ENCODE measurements at places on chromosomes 4 and X.
A peak's percentile ranks its signal among the peaks of the same experiment; 100 is the strongest.

DNA sequence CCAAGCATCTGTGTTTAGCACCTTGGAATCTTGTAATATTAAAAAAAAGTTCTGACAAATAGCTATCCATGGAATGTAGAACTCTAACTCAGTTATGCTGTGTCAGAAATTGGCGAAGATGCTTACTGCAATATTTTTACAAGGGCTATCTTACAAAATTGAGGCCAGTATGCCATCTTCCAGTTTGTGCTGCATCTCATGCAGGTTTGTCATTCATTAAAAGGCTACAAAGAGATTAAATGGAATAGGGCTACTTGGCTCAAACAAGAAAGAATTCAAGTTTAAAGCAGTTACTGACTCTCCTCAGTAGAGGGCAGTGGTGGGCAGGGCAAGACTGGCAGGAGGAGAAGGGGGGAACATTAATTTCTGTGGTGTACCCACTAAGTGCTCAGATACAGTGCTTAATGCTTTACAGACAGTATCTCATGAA, 66.5 kb downstream of the SHROOM4 start:
- no peak for DNase-seq

GRCh38 chr4:96993560-96993959, 1149.7 kb downstream of the STPG2 start:
- DNase-seq = no peak

- DNase-seq = no peak
Observed at GRCh38 chrX:81957900-81958545, 756.1 kb downstream of the SH3BGRL start.

DNA sequence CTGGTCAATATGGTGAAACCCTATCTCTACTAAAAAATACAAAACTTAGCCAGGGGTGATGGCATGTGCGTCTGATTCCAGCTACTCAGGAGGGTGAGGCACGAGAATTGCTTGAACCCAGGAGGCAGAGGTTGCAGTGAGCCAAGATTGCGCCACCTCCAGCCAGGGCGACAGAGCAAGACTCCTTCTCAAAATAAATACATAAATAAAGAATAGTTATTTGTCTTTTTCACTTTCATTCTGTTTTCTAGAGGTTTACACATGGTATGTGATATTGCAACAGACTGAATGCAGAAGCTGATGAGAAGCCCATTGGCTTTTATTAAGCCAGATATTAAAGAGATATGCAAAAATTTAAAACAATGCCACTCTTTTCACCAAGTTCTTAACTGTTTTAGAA, 8.2 kb downstream of the KLHL15 start:
- DNase-seq = no peak

DNA sequence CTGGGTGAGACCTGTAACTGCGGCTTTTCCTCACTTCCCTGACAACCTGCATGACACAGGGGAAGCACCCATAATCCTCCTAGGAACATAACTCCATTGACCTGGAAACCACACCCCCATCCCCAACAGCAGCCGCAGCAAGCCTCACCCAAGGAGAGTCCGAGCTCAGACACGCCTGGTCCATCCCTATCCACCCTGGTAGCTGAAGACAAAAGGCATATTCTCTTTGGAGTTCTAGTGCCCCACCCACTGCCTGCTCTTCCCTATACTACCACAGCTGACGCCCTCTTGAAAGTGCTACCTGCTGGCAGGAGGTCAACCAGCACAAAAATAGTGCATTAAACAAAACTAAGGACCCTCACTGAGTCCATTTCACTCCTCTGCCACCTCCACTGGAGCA, 1080.9 kb upstream of the IGFBP7 start:
- no peak for DNase-seq

- DNase-seq = no peak
Observed at GRCh38 chrX:16466640-16467432, 183.1 kb upstream of the S100G start.

- no peak for DNase-seq
Observed at GRCh38 chr4:9600246-9600645, 156.0 kb downstream of the DEFB131A start.

DNA sequence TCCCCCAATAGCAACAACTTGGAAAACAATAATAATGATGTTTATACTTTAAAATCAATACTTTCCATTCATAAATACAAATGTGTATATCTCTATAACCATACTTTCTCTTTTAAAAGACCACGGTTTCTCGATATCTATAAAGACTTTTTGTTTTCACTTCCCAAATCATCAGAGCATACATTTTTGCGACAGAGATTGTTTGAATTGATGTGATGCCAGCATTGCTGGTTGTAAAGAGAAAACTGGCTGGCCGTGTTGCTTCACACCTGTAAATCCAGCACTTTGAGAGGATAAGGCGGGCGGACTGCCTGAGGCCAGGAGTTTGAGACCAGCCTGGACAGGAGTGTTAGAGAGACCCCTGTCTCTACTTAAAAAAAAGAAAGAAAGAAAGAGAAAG, 77.6 kb upstream of the ZNF518B start:
- DNase-seq = no peak

DNA sequence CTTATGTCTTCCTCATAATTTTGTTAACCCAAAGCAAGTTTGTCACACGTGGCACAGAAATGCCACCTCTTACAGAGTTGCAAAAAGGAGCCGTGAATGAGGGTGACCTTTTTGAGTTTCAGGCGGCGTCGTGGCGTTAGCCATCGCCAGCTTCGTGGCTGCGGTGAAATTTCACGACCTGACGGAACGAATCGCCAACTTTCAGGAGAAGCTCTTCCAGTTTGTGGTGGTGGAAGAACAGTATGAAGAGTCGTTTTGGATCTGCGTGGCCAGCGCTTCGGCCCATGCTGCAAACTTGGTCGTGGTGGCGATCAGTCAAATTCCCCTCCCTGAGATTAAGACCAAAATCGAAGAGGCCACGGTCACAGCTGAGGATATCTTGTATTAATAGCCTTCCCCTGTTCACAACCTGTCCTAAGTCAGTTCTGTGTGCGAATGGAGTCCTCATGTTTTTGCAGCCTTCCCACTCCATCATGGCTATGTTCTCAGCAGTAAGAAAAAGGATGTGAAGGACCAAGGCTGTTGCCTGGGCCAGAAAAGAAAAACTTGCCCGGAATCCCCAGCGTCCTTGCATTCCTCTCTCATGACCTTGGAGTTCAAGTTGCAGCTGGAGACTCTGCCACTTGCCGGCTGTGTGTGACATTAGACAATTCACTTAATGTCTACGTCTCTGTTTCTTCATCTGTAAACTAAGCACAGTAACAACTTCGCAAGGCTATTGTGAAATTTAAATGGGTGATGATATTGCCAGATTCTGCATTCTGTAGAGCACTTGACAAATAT, 11.9 kb downstream of the CLRN2 start:
- DNase-seq = no peak

- DNase-seq = no peak
Observed at GRCh38 chr4:38964942-38965775, 67.0 kb downstream of the TMEM156 start.

DNA sequence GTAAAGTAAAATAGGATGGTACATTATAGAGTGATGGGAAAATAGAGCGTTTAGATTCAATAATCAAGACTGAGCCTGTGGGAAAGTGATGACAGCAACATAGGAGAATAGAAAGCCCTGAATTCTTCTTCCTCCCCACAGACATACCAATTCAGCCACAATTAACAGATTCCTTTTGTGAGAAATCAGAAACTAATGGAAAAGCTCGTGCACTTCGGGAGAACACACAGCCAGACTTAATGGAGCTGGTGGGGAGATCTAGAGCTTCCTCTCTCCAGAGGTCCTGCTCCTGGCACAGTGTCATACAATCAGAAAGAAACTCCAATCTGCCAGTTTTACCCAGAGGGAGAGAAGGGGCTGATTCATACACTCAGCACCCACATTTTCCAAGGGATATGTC, 676.3 kb upstream of the BOD1L1 start:
- no peak for DNase-seq

- DNase-seq = no peak
Observed at GRCh38 chr4:37338972-37339371, 94.4 kb downstream of the NWD2 start.

- DNase-seq = no peak
Observed at GRCh38 chr4:109861916-109862511, 14.1 kb downstream of the LRIT3 start.

- no peak for DNase-seq
Observed at GRCh38 chr4:162015090-162015489, 148.7 kb downstream of the FSTL5 start.

DNA sequence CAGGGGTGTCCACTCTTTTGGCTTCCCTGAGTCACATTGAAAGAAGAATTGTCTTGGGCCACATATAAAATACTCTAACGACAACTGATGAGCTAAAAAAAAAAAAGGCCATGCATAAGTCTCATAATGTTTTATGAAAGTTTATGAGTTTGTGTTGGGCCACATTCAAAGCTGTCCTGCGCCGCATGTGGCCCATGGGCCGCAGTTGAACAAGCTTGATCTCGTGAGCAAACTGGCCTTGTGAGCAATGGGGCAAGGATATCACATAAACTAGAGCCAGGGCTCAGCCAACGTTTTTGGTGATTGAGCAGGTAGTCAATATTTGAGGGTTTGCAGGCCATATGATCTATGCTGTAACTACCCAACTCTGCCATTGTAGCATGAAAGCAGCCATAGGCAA, 44.6 kb upstream of the PHKA2 start:
- no peak for DNase-seq

- no peak for DNase-seq
Observed at GRCh38 chrX:14676431-14676830, 147.1 kb downstream of the GLRA2 start.

- no peak for DNase-seq
Observed at GRCh38 chr4:80141543-80141942, 55.8 kb upstream of the PRDM8 start.

DNA sequence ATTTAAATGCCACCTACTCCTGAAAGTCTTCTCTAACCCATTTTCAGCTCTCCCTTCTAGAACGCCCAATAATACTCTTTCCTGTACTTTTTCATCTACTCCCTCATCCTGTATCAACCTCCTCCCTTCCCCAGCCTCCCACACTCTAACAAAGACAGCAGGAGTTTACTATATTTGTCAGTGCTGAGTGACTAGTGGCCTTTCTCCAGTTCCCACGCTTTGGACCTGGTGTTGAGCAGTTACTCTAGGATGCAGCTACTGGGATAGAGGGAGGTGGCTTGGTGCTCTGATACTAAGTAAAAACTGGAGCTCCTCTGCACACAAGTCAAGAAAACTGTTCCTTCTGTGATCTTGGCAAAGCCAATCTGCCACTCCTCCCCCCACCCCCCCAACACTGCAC, 36.1 kb upstream of the KLHL13 start:
- DNase-seq = no peak

- peak; percentile 13 for DNase-seq
Observed at GRCh38 chrX:103215425-103215991, 600 bp downstream of the BEX4 start.

DNA sequence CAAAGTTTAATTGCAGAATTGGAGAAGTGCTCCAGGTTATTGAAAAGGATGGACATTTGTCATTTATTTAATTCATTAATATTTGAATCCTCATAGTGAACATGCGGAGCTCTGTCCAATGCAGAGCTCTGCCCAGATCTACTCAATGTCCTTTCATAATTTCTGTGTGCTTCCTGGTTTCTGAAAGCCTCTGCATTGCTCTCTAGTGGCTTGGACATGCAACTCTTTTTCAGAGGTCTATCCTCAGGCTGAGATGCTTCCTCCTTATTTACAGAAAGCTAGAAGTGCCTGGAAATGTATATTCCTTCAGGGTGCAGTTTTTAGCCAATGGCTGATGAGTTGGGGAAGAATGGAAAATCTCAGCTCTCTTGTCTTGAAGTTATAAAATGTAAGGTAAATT, 786.1 kb upstream of the AADAT start:
- no peak for DNase-seq

DNA sequence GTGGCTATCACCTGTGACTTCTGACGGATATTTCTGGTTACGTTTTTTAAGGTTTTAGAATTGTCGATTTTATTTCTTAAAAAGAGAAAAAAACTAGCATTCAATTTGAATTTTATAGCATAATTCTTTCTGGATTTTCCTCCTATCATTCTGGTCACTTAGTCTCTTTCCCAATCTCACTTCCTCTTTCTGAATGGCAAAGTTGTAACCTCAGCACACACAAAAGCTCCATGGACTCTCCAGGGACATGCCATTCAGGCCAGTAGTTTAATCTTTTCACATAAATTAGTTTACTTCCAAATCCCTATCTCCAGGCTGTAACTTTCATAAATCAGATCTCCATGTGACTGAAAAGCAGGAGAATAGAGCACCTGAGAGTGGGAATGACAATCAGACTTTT, 110.7 kb downstream of the ARAP2 start:
- DNase-seq = no peak
